ENCODE measurements at places on chromosomes 1 and 21.
A peak's percentile ranks its signal among the peaks of the same experiment; 100 is the strongest.

GRCh38 chr1:35049116-35049515 lies 17.4 kb upstream of the ZMYM6 start:
- no peak for DNase-seq

- DNase-seq = no peak
These were observed 36.2 kb upstream of the CACHD1 start for GRCh38 chr1:64433747-64434146.

DNA sequence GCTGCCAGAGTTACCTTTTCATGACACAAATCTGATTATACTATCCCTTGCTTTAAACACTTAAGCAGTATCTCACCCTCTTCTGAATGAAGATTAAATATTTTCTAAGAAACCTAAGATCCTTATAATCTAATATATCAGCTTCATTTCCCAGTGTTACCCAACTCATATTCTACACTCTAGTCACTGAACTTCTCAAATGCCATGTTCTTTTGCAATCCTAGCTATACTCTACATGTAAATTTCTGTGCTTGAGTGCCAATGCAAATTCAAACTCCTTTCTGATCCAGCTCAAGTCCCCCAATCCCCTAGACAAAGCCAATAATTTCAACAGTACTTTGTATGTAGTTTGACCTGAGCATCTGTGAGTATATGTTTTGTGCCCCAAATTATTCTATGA lies 293.9 kb downstream of the SDCCAG8 start:
- no peak for DNase-seq

- no peak for DNase-seq
These were observed 178.9 kb downstream of the MIS18A start for GRCh38 chr21:32099812-32100416.

- no peak for DNase-seq
These were observed 333.7 kb downstream of the PCP4 start for GRCh38 chr21:40200946-40201345.

GRCh38 chr1:160731990-160732389 lies 7.1 kb upstream of the SLAMF7 start:
- DNase-seq = no peak

DNA sequence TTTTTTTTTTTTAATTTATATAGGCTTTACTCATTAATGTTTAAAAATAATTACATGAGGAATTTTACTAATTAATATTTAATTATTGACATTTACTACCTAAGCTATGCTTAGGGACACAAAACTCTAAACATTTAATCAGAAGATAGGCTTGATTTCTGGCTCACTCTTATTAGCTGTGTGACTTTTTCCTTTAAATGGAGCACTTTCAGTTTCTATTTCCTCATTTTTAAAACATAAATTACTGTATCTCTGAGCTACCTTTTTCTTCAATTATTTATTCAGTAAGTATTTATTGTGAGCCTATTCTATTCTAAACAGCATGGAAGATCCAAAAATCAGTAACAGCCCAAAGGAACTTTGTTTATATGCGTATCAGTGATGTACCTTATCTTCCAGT lies 40.5 kb downstream of the MAP3K7CL start:
- no peak for DNase-seq

GRCh38 chr1:30522031-30523004 lies 201.1 kb downstream of the MATN1 start:
- DNase-seq = no peak

GRCh38 chr21:35116777-35117176 lies 67.7 kb upstream of the RUNX1 start:
- no peak for DNase-seq

- no peak for DNase-seq
These were observed 97.5 kb downstream of the PLXNA2 start for GRCh38 chr1:208146650-208147049.

DNA sequence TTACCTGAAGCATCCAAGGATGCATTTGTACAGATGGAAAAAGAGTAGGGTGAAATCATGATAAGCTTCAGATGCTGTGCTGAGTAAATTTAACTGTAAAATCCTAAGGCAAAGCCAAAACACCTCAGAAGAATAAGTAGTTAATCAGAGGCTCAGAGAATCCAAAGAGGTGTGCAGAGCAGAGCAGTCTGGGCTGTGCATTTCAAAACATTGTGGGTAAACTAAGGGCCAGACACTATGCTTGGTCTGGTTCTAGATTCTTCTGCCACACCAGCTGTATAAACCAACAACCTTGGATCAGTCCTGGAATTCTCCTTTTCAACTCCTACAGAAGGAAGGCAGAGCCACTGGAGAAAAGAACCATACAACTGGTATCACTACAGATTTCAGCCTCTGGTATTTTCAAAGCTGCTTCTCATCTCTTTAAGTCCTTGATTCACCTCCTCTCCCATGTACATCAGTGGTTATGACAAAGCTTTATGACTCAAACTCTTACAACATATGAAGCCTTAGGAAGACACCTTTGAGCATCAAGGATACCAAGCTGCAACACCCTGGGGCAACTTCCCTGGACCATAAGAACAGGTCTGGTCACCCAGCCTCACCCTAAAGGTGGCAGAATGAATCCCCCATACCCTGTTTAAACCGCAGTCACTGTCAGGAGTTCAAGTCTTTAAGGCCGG lies 11.6 kb upstream of the HIPK1 start:
- DNase-seq = no peak

DNA sequence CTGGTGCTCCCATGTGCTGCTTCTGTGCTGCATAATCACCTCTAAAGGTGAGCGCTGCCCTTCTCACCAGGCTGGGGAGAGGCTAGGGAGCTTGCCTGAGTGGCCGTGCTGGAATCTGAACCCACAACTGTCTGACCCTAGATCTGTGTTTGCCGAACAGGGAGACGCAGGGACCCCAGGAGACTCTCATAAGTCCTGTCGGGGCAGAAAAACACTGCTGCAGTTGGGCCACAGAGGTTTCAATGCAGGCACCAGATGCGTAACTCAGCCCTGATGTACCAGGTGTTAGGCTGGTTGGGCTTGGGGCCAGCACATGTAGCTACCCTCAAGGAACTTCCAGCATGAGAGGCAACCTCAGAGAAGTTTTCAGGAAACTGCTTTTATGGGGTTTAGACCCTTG lies 49.5 kb upstream of the DMRTB1 start:
- peak; percentile 39 for DNase-seq

- DNase-seq = no peak
These were observed 23.8 kb downstream of the PLA2G2A start for GRCh38 chr1:19955534-19956170.

DNA sequence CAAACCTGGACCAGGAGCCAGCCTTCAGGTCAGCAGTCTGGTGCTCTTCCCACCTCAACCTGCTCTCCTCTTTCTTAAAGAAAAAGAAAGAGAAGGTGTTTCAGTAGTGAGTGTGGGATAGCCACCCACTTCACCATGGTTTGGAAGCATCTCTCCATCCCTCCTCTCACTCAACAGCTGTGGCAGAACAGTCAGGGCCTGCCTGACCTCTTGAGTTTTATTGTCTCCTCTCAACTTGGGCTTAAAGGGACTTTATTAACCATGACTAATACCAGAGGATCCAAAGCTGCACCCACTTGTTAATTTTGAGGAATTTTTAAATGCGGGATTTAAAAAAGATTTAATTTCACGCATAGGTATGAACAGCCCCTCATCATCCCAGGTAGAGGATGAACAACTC lies 570 bp upstream of the VASH2 start:
- no peak for DNase-seq

GRCh38 chr1:33143698-33144097 lies 38.1 kb downstream of the TRIM62 start:
- DNase-seq = no peak

DNA sequence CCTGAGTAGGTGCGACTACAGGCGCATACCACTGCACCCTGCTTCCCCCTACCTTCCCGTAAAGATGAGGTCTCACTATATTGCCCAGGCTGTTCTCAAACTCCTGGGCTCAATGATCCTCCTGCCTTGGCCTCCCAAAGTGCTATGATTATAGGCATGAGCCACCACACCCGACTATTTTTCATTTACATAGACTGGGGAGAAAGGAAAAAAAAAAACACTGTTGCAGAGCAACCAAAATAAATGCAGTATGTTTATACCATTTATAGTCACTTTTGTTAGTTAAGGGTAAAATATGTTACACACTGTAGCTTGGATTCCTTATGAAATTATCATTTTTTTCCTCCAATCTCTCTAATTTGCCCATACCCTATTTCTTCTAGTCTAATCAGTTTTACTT lies 35.2 kb upstream of the RGS8 start:
- no peak for DNase-seq

- peak; percentile 90 for DNase-seq
These were observed 50.4 kb downstream of the TENT5C start for GRCh38 chr1:117656202-117656641.

DNA sequence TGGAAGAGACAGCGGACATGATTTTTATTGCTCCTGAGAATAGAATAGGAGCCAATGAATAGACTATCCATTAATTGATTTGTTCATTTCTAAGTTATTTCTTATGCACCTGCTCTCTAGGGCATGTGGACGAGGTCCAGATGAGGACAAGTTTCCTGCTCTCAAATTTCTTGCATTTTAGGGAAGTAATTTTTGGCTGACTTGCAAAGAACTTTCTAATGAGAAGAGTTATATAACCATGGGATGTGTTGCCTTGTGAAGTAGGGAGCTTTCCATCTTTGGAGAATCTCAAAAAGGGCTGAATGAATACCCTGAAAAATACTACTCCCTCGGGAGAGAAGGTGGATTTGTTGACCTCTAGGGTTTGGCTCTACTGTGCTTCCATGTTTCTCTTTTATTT lies 243.0 kb downstream of the KIF26B start:
- DNase-seq = no peak

- DNase-seq = no peak
These were observed 815.6 kb downstream of the LTN1 start for GRCh38 chr21:28177124-28177523.

DNA sequence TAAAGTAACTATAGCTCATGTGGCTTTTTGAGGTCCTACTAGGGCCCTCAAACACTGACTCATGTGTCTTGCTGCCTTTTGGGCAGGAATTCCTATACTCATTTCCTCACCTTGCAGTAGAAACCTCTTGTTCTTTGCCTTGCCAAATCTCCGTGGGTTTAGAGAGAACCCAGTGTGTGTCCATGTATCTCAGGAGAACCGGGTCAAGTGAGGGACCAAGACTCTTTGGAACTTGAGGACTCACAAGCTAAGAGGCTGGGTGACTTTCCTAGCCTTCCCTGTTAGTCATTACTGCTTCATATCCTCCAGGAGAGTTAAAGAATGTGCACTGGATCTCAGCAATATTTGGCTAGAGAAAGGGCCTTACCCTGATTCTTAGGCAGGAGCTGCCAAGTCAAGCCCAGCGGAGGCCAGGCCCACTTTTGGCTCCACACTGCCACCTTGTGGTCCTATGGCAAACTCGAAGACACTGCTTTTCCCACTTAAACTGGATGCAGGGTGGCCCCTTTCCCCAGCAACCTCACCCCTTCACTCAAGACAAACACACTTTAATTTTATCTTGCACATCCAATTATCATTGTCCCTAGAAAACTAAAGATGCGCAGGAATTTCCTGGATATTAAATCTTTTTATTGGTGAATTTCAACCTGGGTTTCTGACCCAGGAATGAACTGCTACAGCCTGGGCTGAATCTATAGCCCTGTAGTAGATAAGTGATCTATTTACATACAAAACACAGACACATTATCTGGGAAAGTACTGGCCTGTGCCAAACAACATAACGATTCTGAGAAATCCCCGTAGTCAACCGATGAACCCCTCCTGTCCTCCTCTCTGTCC lies 10.6 kb downstream of the AVPR1B start:
- DNase-seq = peak; percentile 88

DNA sequence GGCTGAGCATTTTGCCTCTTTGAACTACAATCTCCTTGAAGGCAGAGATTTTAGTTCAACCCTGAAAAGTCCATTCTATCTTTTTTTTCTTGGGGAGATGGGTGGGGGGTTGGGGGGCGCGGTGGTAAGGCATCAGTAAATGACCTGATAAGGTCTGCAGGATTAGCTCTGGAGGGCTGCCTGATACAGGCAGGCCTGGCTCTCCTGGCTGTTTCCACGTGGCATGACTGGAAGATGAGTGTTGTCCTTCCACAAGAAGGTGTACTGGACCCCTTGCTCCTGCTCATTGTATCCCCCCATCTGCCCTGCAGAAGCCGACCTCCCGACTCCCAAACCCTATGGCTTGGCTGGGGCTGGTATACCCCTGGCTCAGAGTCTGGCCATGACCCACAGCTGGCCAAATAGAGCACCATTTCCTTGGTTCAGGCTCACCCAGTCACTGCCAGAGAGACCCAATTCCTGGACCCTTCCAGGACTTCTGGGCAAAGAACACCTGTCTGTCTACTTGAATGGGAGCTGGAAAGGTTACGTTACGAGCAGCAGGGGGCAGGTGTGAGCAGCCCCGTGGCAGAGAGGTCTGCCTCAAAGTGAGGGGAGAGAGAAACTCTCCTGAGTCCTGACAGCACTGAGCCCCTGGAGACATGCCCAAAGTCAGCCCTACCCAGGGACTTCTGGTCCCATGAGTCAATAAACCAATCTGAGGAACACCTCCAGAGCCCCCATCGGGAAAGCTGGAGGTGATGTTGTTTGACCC lies 17.0 kb downstream of the DHRS3 start:
- peak; percentile 63 for DNase-seq

Measured in RPMI8226 (cell line).